ENCODE measurements at places on chromosomes 6 and 20.

DNA sequence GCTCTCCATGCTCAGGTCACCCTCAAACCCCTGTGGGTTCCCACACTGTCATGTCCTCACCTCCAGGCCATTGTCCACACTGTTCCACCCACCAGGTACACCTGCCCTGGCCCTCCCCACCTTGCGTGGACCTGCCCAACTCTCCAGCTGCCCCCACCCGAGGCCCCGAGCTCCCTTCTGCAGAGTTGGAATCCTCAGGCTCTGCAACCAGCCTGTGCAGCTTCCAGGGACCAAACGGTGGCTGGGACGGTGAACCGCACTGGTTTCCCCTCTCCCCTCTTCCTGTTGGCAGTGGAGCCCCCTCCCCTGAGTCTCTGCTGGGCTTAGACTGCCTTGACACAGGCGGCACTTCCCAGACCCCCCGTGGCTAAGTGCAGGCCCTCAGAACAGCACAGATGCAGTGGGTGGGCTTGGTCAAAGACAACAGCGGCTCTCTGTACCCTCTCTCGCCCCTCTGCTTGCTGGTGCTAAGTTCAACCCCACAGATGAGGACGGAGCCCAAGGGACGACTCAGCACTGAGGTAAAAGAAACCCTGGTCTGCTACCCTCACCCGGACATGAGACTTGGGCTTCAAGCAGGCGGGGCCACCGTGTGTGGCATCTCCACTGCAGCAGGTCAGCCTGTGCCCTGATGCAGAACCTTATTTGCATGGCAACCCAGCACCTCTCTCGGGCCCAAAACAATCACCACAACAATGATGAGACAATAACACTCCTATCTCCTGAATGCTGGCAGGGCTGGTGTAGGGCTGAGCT is 11.0 kb downstream of the ZBP1 start:
- no peak for DNase-seq

- DNase-seq, result no peak
These were observed 78.2 kb downstream of the TCP11 start for GRCh38 chr6:35062676-35063574.

GRCh38 chr6:12126051-12126450 is 113.9 kb downstream of the HIVEP1 start:
- no peak for DNase-seq

- no peak for DNase-seq
These were observed 83.6 kb upstream of the EXOC2 start for GRCh38 chr6:776528-776931.

GRCh38 chr6:40406175-40406574 is 181.0 kb downstream of the LRFN2 start:
- no peak for DNase-seq

DNA sequence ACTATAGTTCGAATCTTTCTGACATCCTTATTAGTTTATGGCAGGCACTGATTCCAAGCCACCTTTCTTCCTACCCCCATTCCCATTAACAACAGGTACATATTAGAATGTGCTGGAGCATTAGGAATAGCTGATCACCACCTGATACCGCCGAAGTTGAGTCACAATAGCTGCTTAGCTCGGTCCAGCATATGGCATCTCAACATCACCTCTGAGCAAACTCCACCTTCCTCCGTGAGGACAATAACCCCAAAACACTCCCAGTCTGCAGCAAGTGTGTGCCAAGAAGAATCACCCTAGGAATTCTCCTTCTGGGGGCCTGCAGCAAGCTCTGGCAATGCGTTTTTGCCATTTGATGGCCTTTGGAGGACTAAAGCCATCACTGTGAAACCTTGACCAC is 8.7 kb downstream of the PMEPA1 start:
- no peak for DNase-seq

DNA sequence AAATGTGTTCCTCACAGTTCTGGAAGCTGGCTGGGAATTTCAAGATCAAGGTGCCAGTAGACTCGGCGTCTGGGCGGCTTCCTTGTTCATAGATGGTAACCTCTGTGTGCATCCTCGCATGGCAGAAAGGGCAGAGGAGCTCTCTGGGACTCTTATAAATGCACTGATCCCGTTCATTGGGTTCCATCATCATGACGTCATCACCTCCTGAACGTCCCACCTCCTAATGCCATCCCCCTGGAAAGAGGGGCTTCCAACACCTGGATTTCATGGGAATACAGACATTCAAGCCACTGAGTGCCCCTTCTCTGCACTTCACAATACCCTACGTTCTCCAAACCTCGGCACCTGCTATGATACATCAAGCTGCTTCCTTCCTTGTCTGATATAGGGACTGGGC is 37.5 kb upstream of the THBS2 start:
- DNase-seq, result no peak

DNA sequence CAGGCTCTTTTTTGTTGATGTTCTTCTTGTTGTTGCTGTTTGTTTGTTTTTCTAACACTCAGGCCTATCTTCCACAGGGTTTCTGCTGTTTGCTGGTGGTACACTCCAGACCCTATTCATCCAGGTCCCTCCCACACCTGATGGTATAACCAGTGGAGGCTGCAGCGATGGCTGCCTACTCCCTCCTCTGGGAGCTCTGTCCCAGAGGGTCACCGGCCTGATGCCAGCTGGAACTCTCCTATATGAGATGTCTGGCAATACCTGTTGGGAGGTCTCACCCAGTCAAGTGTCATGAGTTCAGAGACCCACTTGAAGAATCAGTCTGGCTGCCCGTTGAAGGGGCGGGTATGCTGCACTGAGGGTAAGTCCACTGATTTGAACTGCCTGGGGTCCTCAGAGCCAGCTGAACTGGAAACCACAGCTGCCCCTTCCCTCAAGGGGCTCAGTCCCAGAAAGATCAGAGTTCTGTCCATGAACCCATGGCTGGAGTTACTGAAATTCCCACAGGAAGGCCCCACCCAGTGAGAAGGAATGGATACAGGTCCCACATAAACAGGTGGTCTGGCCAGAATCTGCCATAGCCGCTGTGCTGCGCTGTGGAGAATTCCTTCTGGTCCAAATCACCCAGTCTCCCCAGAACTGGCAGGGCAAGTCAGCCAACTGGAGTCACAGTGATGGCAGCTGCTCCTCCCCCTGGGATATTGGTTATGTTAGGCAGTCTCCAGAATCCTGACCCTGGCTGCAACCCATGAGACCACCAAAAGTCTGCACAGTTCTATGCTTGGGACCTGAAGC is 664.4 kb downstream of the FRK start:
- no peak for DNase-seq

- DNase-seq, result no peak
These were observed 81.1 kb downstream of the PRDM1 start for GRCh38 chr6:106167096-106167814.

GRCh38 chr6:165747963-165748362 is 84.9 kb upstream of the PDE10A start:
- DNase-seq, result no peak

DNA sequence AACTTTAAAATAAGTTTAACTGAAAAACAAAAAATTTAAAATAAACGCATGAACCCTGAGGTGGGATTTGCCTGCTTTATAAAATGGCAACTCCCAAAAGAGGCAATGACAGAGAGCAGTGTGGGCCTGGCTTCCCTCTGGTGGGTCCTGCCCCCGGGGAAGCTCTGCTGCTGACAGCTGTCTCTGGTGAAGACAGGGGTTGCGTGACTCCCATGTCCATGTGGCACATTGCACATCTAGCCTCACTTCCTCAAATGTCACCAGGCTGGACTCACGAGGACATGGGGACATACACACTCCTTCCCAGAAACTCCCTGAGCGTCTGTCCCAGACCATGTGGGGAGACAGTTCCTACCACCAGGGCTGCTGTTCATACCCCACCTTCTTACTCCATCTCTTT is 66.2 kb downstream of the ABHD12 start:
- no peak for DNase-seq

DNA sequence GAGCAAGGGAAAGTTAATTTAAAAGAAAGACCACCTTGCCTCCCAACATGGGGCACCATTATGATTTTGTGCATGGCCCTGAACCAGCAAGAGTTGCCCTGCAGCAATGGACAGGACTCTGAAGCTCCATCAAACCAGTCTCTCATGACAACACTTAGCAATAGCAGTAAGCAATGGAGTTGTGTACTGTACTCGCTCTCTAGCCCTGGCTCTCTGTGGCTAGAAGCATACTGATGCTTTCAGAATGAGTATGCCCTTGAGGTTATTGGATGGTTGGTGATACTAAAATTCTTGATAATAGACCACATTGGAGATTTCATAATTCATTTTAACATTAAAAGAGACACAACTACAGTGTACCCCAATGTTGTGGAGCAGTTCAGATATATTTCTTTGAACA is 23.2 kb upstream of the LMBRD1 start:
- DNase-seq, result no peak

- DNase-seq, result no peak
These were observed 49.9 kb downstream of the VEGFA start for GRCh38 chr6:43819958-43820357.

GRCh38 chr20:59121714-59122565 is 41.7 kb upstream of the ZNF831 start:
- peak; percentile 31 for DNase-seq

DNA sequence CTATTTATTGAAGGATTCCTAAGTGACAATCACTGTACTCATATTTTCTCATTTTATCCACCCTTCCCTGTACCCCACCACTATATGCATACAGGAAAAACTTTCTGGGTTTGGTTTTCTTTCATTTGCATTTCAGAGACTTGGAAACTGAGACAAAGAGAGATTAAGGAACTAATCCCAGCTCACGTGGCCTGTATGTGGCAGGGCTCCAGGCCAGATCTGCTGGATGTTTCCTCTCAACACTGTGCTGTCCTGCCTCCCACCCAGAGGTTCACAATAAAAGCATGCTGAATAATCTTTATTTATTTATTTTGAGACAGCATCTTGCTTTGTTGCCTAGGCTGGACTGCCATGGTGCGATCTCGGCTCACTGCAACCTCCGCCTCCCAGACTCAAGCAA is 50.2 kb downstream of the CEP162 start:
- DNase-seq, result no peak

DNA sequence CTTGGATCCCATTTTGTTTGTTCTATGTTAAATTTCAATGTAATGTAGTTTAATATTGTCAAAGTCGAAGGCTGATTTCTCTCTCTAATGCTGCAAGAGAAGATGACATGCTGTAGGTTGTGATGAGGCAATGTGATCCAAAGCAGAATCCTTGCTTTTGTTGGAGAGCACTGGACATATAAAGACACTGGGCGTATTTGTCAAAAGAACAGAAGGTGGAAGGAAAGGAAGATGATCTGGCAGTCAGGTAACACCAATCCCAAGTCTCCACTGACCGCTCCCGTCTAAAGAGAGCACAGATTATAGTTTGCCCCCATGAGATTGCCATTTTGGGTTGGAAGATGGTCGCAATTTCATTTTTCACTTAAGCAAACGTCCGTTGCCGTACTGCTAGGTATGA is 935 bp upstream of the RFX6 start:
- no peak for DNase-seq

DNA sequence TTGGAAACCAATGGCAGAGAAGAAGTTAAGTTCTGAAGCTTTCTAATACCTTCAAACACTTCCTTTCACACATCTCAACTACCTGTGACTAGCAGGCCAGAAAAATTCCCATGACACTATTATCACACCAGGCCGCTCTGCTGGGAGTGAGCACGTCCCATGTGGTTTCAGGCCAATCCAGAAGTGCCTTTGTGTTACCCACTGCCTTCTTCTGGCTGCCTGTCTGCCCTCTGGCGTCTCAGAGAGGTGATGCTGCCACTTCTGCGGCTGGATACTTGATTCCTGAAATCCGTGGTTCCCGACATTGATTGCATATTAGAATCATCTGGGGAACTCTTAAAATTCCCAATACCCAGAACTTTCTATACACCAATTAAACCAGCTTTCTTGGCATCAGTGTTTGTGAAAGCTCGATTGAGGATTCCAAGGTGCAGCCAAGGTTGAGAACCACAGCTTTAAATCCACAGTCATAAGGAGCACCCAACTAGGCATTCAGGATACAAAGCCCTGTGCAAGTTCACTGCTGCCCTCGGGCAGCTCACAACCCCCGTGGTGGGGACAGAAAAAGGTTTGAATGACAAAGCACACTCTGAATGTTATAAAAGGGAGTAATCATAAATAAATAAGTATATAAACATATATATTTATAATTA is 65.6 kb downstream of the STMND1 start:
- DNase-seq, result no peak

DNA sequence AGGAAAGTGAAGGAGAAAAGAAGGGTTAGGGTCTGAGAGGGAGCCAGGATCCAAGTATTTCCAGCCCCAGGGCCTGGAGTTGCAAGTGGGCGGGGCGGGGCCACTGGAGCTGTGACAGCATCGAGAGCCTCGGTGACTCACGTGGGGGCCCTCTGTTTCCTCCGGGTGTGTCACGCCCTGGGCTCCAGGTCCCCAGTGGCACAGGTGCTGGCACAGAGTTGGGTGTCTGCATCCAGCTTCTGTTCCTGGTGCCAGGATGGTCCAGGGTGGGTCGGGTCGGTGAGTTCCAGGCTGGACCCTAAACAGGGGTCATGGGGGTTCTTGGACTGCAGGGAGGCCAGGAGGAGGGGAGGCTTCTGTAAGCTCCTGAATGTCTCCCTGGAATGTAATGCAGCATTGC is 16.7 kb downstream of the RAET1L start:
- no peak for DNase-seq

- no peak for DNase-seq
These were observed 124.5 kb downstream of the HIVEP2 start for GRCh38 chr6:142820338-142821051.

- no peak for DNase-seq
These were observed 13.5 kb downstream of the EPB41L1 start for GRCh38 chr20:36167902-36168503.

GRCh38 chr6:31717499-31718222 is 2.5 kb downstream of the LY6G6D start:
- DNase-seq, result no peak

- DNase-seq, result no peak
These were observed 467.3 kb downstream of the PREX1 start for GRCh38 chr20:48360342-48360975.

All from NCI-H187 treated with DMSO at 0.1 percent for 48 hours (cell line).